ENCODE measurements at places on chromosomes 11 and 22.

DNA sequence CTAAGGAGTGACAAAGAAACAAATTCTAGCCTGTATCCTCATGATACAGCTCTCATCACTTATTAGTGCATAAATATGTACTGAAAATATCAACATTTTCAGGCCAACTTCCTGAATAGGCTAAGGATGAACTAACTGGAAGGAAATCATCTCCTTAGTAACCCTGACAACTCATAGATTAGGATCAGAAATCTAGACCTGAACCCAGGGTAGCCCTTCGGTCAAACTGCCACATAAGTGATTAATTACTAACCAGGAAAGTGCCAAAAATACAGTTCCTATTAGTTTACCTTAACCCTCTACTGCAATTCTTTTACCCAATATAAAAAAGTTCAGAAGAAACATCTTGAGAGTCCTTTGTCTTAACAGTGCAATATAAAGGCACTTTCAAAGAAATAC is 40.0 kb downstream of the AMBRA1 start:
- peaks cover 38% of the 10 kb centered on the region for H3K4me1 ChIP-seq
- H3K27ac ChIP-seq = peak overlapping the region; percentile 83
- DNase-seq = no peak
- no peaks in the 10 kb centered on the region for H3K27me3 ChIP-seq
- no peak overlapping the region for H3K4me3 ChIP-seq
- no peaks in the 10 kb centered on the region for H3K36me3 ChIP-seq

DNA sequence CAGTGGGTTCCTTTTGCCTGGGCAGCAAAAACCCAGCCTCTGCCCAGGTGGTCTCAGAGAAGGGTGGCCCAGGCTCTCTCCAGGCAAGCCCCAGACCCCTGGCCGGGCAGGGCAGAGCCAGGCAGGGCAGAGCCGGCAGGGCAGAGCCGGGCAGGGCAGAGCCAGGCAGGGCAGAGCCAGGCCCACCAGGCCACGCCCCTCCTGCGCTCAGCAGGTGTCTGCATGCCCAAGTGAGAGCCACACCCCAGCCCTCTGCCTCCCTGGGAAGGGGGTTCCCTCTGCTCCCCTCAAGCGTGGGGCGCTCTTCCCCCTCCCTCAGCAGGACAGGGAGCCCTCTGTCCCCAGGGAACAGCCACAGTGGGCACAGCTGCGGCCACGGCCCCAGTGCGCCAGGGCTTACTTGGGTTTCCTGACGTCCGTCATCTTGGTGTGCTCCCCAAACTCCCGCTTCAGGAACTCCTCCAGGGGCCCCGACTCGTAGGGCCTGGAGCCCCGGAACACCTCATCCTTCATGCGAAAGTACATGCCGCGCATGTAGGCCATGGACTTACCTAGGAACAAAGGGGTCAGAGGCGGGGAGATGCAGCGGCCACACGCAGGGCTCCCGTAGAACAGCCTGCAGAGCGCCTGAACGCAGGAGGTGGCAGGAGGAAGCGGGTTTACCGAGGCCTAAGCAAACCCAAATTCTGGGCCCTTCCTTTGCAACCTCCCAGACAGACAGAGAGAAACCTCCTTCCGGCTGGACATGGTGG is 10.1 kb upstream of the BAIAP2L2 start:
- no peak for DNase-seq
- H3K36me3 ChIP-seq = no peaks in the 10 kb centered on the region
- H3K4me1 ChIP-seq = peaks cover 2% of the 10 kb centered on the region
- no peak overlapping the region for H3K27ac ChIP-seq
- H3K27me3 ChIP-seq = no peaks in the 10 kb centered on the region

GRCh38 chr11:28346209-28346608 is 238.0 kb downstream of the METTL15 start:
- H3K4me1 ChIP-seq = no peaks in the 10 kb centered on the region
- H3K27ac ChIP-seq = no peak overlapping the region
- no peak for DNase-seq
- H3K4me3 ChIP-seq = no peak overlapping the region

- peaks cover 33% of the 10 kb centered on the region for H3K36me3 ChIP-seq
- DNase-seq = no peak
- no peaks in the 10 kb centered on the region for H3K27me3 ChIP-seq
- no peak overlapping the region for H3K4me3 ChIP-seq
These were observed 9.3 kb downstream of the MSANTD4 start for GRCh38 chr11:106012744-106013143.

DNA sequence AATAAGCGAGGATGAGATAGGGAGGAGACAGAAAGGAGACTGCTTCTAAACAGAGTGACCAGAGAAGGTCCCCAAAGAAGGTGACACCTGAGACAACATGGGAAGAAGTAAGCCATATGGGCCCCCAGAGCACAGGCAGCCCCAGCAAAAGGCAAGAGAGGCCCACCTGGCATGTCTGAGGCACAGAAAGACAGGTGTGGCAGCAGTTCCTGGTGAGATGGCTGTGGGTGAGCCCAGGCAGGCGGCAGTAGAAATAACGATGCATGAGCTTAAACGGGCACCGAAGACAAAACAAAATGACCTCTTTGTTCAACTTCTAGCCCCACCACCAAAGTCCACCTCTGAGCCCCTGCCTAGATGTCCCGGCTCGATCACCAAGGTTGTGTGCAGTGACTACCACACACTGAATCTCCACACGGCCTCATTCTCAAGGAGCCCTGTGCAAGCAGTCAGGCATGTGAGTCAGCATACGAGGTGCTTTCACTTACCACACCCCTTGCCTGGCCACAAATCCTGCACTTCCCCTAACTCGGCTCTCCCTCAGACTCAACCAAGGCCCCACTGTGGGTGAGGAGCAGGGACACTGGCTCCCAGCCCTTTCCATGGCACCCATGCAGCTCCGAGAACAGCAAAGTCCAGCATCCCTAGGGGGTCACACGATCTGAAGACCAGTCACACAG is 77.6 kb downstream of the PACSIN2 start:
- H3K27me3 ChIP-seq = no peaks in the 10 kb centered on the region
- no peak overlapping the region for H3K4me3 ChIP-seq
- H3K36me3 ChIP-seq = no peaks in the 10 kb centered on the region
- peaks cover 72% of the 10 kb centered on the region for H3K4me1 ChIP-seq
